ENCODE measurements at places on chromosomes 1 and 21. TPM values are rescaled to one million over a fixed set of nuclear protein-coding genes. Genes with fewer than 3 reads are reported as not detected.

- peaks cover 1% of the 10 kb centered on the region for H3K36me3 ChIP-seq
- H3K27me3 ChIP-seq = peaks cover 2% of the 10 kb centered on the region
- no peaks in the 10 kb centered on the region for H3K4me1 ChIP-seq
- no peak overlapping the region for H3K27ac ChIP-seq
Measured at GRCh38 chr1:17265950-17266349, 17.1 kb downstream of the PADI3 start.

DNA sequence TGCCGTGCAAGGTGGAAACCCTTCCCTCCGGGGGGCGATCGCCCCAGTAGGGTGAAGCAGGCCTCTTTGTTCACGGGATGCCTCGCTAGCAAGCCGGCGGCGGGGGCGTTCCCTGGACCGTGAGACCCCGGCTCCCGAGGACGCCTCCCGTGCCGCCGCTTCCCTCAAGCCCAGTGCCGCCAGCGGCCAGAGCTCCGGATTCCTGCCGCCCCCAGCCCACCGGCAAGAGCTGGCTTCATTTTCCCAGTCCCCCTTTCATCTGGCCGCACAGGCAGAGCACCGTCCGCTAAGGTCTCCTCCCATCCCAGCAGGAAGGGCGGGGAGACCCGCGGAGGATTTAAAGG, 16.3 kb downstream of the IER5 start:
- no peaks in the 10 kb centered on the region for H3K36me3 ChIP-seq
- peaks cover 57% of the 10 kb centered on the region for H3K4me1 ChIP-seq
- H3K27ac ChIP-seq = peak overlapping the region; percentile 89
- peak; percentile 92 for DNase-seq
- H3K4me3 ChIP-seq = peak overlapping the region; percentile 81

GRCh38 chr1:224059897-224060427, 53.9 kb upstream of the FBXO28 start:
- peaks cover 4% of the 10 kb centered on the region for H3K27me3 ChIP-seq
- no peak for DNase-seq
- H3K36me3 ChIP-seq = peaks cover 2% of the 10 kb centered on the region
- H3K4me1 ChIP-seq = peaks cover 7% of the 10 kb centered on the region
- no peak overlapping the region for H3K4me3 ChIP-seq

DNA sequence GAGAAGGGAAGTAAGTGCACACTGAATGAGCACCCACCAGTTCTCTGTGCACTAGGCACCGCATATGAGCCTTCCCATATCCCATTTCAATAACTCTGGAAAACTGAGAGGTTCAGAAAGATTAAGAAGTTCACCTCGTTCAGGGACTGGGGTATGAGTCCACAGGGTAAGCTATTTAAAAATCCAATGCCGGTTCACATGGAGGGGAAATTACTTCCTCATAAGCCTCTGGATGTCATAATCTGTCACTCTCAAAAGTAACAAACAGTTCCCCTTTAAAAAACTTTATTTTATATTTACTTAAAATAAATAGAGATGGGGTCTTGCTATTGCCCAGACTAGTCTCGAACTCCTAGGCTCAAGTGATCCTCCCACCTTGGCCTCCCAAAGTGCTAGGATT, 1.9 kb downstream of the OR2B11 start:
- H3K27me3 ChIP-seq = peaks cover 40% of the 10 kb centered on the region
- no peak overlapping the region for H3K4me3 ChIP-seq
- no peak for DNase-seq
- H3K27ac ChIP-seq = no peak overlapping the region
- H3K4me1 ChIP-seq = peaks cover 4% of the 10 kb centered on the region

GRCh38 chr1:37177230-37177864, 143.0 kb upstream of the GRIK3 start:
- H3K36me3 ChIP-seq = no peaks in the 10 kb centered on the region
- DNase-seq = no peak
- peaks cover 10% of the 10 kb centered on the region for H3K27me3 ChIP-seq
- no peaks in the 10 kb centered on the region for H3K4me1 ChIP-seq
- H3K27ac ChIP-seq = no peak overlapping the region

DNA sequence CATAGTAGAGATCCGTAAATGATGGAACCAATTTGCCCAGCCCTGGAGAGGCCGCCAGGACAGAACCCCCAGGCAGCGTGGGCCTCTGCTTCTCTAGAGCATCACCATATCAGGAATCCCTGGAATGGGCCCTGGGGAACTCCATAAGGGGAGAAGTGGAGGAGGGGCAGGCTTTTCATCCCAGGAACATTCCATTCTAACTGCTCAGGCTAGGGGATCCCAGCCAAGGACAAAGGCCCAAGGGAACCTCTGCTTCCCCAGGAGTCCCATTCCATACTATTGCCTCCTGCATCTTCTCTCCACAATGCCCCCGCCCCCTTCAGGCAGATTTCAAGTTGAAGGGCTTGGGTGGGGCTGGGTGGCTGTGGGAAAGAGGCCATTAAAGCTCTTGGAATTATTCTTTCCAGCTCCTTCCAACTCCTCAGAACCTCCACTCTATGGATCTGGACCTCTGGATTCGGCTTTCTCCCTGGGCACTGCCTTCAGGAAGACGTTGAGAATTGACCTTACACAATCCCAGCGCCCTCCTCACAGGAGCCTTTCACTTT, 6.0 kb downstream of the TRNP1 start:
- peak overlapping the region; percentile 98 for H3K27ac ChIP-seq
- peaks cover 4% of the 10 kb centered on the region for H3K36me3 ChIP-seq
- DNase-seq = peak; percentile 92
- H3K4me1 ChIP-seq = peaks cover 89% of the 10 kb centered on the region
- H3K4me3 ChIP-seq = peak overlapping the region; percentile 14

DNA sequence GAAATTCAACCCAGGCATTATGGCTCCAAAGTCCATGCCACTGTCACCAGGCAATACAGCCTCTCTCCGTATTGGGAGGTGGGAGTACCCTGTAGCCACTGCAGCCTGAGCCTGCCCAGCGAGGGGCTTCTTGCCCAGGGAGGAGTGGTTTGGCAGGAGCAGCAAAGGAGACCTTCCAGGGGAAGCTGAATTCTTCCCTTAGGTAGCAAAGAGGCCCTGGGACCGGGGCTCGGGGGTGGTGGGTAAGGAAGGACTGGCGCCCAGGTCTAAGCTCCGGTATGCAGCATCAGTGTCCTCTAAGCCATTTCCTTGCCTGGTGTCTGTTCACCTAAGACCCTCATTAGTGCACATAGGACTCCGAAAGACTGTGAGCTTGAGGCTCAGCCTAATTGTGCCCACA, 17.0 kb downstream of the TNNT2 start:
- H3K27me3 ChIP-seq = peaks cover 4% of the 10 kb centered on the region
- H3K36me3 ChIP-seq = no peaks in the 10 kb centered on the region
- DNase-seq = peak; percentile 46

DNA sequence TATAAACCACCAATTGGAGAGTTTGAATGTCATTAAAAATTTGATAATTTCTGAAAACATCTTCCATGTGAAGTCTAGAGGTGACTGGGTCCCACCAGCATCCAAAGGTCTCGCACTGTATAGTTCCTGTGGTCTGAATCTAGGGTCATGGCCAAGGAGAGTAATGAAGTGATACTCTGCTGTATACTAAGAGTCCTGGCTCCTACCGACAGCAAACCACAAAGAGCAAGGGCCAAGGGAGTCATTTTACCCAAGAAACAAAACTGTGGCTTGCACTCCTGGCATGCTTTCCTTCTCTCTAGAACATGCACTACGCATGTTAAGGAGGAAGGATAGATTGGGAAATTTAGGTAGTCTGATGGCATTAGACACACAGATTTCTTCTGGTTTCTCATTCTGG, 115.6 kb downstream of the BRINP2 start:
- H3K4me1 ChIP-seq = no peaks in the 10 kb centered on the region
- H3K36me3 ChIP-seq = peaks cover 2% of the 10 kb centered on the region
- no peak overlapping the region for H3K27ac ChIP-seq
- DNase-seq = no peak
- H3K4me3 ChIP-seq = no peak overlapping the region

- peaks cover 3% of the 10 kb centered on the region for H3K36me3 ChIP-seq
- no peaks in the 10 kb centered on the region for H3K27me3 ChIP-seq
- H3K27ac ChIP-seq = peak overlapping the region; percentile 66
- H3K4me1 ChIP-seq = peaks cover 49% of the 10 kb centered on the region
- no peak for DNase-seq
- H3K4me3 ChIP-seq = peak overlapping the region; percentile 37
Measured at GRCh38 chr1:165842671-165843129, 15.3 kb downstream of the UCK2 start.

DNA sequence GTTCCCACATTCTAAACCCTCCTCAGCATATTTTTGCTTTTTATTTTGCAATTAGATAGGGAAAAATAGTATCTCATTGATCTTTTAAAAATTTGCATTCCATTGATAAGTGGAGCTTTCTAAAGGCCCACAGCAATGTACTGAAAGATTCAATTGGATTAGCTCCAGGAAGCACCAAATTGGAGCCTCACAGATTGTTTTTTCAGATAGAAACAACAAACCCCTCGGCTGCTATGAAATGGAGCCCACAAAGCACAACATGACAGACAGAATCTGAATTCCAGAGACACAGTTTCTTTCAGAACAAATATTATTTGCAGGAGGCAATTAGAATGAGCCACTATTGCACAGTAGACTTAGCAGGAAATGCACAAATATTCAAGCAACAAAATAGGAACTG, 58.9 kb upstream of the KIF26B start:
- no peak overlapping the region for H3K4me3 ChIP-seq
- no peaks in the 10 kb centered on the region for H3K27me3 ChIP-seq
- no peak overlapping the region for H3K27ac ChIP-seq
- no peak for DNase-seq

DNA sequence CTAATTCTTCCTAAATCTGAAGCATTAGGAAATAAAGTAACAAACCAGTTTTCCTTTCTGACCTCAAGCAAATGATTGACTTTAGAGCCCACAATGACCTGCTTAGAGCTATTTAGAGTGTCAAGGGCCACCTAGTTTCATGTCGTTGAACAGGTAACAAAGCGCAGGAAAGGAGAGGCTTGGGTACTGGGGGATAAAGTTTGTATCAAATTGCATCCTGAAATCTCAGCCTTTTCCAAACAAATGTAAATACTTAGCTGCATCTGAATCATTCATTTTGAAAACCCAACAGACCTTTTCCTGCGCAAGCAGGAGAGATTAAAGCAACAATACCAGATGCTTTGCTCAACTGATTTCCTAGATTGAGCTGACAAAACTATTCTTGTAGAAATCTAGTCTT, 121.2 kb downstream of the NRIP1 start:
- H3K4me1 ChIP-seq = no peaks in the 10 kb centered on the region
- H3K4me3 ChIP-seq = no peak overlapping the region
- no peaks in the 10 kb centered on the region for H3K36me3 ChIP-seq

DNA sequence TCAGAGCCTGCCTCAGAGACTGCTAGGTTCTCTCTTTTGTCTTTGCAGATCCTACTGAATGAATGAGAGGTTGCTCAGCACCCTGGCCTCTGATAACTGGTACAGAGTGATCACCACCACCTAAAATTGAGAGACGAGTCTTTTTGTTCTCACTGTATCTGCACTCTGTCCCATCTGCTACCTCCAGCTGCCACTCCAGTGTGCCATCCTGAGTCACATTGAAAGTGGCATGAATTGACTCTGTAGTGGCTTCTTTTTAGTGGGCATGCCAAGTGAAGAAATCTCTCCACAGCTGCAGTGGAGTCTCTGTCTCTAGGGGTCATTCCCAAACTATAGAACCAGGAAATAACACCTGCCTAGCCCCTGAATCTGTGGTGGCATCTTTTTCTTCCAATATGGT, 14.7 kb downstream of the CAMK1G start:
- no peak overlapping the region for H3K4me3 ChIP-seq
- H3K36me3 ChIP-seq = no peaks in the 10 kb centered on the region
- H3K27ac ChIP-seq = no peak overlapping the region
- peaks cover 64% of the 10 kb centered on the region for H3K27me3 ChIP-seq
- DNase-seq = no peak

GRCh38 chr1:212520299-212520698, 87.6 kb downstream of the NENF start:
- no peak overlapping the region for H3K4me3 ChIP-seq
- H3K36me3 ChIP-seq = no peaks in the 10 kb centered on the region
- peaks cover 2% of the 10 kb centered on the region for H3K27me3 ChIP-seq
- no peak overlapping the region for H3K27ac ChIP-seq

DNA sequence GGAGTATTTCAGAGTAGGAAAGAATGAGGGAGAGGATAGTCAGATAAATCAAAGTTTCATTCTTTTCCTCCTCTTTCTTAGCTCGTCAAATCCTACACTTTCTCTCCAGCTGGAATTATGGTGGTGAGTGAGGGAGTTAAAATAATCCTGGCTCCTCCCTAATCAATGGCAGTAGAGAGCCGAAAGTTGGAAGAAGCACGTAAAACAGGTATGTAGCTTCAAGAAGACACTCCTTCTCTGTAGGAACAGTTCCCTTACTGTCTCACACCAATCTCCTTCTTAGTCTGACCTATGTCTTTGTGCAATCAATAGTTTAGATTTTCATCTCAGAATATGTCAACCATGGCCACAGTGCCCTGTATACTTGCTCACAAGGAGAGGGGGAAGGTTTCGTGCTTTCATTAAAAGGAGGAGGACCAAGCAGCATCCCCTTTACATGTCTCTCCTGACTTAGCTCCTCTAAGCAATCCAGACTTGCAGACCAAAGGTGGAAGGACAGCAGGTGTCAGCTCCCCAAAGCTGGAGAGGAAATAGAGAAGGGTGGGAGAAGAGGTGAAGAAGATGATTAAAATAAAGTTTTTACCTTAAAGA, 878 bp downstream of the MINDY1 start:
- H3K36me3 ChIP-seq = peaks cover 10% of the 10 kb centered on the region

DNA sequence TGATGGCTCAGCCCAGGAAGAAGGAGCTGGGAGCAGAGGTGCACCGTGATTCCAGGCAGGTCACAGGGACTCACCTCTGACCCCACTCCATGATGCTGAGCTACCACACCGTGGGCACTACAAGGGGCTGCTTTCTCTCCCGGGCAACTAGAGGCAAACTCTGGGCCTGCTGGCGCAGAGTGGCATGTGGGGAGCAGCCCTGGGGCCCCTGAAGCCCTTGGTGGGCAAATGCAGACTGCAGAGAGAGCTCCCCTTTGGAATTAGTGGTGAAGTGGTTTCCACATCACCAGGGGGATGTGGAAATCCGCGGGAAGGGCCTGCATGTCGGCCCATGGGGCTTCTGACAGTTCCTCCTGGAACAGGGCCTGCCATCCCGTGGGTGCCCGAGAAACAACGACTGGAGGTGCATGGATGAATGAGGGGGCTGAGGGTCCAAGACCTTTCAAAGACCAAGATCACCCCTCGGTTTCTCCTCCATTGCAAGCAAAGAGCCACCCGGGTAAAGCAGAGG, 11.8 kb upstream of the MMEL1 start:
- no peak overlapping the region for H3K4me3 ChIP-seq
- no peak overlapping the region for H3K27ac ChIP-seq
- no peaks in the 10 kb centered on the region for H3K36me3 ChIP-seq
- peak; percentile 83 for DNase-seq

Gene ASPM
- total RNA-seq = 6.6 TPM

Gene MUTYH
- 12.8 TPM for total RNA-seq

Gene GBP6
- total RNA-seq = not detected

Gene CASQ2
- total RNA-seq = not detected

Gene DMRTA2
- not detected for total RNA-seq

Gene CATSPERE
- 1.5 TPM for total RNA-seq

Gene DCST1
- not detected for total RNA-seq

Gene PLA2G2F
- total RNA-seq = not detected

Gene ASAP3
- 27.6 TPM for total RNA-seq

Data from chondrocyte (in vitro differentiated cells).